ENCODE measurements at places on chromosomes 7 and 10.

GRCh38 chr7:35256256-35257175 lies 2.6 kb upstream of the TBX20 start:
- no peak for DNase-seq

- no peak for DNase-seq
These were observed 22.4 kb downstream of the NRBF2 start for GRCh38 chr10:63155388-63156020.

GRCh38 chr10:18313626-18314025 lies 173.4 kb downstream of the CACNB2 start:
- DNase-seq = no peak

DNA sequence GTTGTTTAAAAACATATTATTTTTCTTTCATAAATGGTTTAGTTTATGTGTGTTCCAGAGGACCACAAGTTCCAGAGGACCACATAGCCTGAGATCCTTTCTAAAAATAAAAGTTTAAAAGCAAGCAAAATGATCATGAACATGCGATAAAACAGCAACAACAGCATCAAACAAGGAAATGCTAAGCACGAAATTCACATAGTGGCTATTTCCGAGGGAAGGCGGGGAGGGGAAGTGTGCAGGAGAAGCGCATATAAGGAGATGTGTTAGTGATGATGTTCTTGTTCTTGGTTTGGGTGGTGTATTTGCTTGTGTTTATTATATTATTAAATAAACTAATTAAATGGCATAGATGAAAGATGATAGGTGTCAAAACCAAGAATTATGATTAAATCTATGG lies 1.2 kb downstream of the TBATA start:
- DNase-seq = no peak

- no peak for DNase-seq
These were observed 23.3 kb downstream of the UBTD1 start for GRCh38 chr10:97522071-97522470.

DNA sequence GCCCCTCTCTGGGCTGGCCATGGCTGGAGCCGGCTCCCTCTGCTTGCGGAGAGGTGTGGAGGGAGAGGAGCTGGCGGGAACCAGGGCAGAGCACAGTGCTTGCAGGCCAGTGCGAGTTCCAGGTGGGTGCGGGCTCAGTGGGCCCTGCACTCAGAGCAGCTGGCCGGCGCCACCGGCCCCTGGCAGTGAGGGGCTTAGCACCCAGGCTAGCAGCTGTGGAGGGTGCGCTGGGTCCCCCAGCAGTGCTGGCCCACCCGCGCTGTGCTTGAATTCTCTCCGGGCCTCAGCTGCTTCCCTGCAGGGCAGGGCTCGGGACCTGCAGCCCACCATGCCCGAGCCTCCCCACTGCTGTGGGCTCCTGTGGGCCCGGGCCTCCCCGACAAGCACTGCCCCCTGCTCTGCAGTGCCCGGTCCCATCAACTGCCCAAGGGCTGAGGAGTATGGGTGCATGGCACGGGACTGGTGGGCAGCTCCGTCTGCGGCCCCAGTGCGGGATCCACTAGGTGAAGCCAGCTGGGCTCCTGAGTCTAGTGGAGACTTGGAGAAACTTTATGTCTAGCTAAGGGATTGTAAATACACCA lies 61.2 kb upstream of the AGR3 start:
- no peak for DNase-seq

DNA sequence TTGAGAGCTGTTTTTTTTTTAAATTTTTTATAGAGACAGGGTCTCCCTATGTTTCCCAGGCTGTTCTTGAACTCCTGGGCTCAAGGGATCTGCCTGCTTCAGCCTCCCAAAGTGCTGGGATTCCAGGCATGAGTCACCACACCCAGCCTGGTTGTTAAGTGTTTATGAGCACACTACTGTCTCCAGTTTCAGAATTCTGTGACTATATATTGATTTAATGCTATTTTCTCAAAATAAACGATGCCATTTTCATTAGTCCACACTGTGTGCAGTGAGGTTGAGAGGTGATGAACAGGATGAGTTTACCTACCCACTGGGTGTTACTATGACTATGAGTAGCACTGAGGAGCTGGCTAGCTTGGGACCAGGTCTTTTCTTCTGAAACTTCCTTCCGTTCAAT lies 110.9 kb upstream of the FAM180A start:
- DNase-seq = no peak

GRCh38 chr7:40162516-40162915 lies 27.7 kb downstream of the SUGCT start:
- DNase-seq = no peak

DNA sequence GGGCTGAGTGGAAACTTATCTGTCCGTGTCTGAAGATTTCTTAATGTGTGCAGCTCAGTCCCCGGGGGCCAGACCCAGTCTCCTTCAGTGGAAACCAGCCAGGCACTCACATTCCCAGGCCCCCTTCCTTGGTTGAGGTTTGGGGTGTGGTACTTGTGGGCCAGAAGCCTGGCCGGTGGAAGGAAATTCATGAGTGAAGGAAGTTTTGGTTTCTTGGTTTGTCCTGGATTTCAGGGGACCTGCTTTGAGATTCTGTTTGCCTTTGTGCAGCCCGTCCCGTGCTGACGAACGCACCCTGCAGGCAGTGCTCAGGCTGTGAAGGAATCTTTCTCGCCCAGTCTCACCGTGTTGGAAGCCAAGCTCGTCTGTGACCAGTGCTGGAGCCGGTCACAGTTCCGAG lies 2.9 kb downstream of the INPP5A start:
- DNase-seq = no peak
